Foreskin fibroblast (primary cell): ENCODE measurements at places on chromosomes 16 and 17.
A peak's percentile ranks its signal among the peaks of the same experiment; 100 is the strongest.

DNA sequence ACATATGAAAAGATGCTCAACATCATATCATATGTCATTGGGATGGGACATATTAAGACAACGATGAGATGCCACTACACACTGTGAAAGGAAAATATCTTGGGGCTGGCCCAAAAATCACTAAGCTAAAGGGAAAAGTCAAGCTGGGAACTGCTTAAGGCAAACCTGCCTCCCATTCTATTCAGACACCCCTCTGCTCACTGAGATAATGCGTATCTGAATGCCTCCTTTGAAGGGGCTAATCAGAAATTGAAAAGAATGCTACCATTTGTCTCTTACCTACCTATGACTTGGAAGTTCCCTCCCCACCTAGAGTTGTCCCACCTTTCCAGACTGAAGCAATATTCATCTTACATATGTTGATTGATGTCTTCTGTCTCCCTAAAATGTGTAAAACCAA lies 11.2 kb upstream of the TRIM25 start:
- no peak for DNase-seq

GRCh38 chr17:38563362-38564253 lies 42.1 kb downstream of the SRCIN1 start:
- DNase-seq, result no peak

- DNase-seq, result no peak
Measured at GRCh38 chr16:62194828-62195227, 158.6 kb upstream of the CDH8 start.

DNA sequence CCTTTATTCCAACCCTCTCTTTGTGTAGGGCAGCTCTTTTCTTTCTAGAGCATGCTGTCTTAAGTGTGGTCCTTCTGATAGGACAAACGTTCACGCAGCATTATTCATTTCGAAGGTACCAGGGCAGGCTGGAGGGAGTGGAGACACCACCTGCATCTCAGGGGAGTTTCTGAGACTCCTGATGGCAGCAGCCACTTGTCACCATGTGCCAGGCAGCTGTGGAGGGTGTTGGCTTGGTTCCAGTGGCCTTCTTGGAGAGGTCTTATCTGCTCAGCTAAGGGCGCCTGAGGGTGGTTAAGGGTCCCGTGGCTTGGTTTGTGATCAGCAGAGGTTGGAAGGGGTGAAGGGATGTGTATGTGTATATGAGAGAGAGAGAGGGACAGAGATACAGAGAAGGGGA lies 257.1 kb upstream of the EEF2KMT start:
- DNase-seq, result no peak

- DNase-seq, result no peak
Measured at GRCh38 chr16:11400076-11400475, 54.8 kb downstream of the RMI2 start.

DNA sequence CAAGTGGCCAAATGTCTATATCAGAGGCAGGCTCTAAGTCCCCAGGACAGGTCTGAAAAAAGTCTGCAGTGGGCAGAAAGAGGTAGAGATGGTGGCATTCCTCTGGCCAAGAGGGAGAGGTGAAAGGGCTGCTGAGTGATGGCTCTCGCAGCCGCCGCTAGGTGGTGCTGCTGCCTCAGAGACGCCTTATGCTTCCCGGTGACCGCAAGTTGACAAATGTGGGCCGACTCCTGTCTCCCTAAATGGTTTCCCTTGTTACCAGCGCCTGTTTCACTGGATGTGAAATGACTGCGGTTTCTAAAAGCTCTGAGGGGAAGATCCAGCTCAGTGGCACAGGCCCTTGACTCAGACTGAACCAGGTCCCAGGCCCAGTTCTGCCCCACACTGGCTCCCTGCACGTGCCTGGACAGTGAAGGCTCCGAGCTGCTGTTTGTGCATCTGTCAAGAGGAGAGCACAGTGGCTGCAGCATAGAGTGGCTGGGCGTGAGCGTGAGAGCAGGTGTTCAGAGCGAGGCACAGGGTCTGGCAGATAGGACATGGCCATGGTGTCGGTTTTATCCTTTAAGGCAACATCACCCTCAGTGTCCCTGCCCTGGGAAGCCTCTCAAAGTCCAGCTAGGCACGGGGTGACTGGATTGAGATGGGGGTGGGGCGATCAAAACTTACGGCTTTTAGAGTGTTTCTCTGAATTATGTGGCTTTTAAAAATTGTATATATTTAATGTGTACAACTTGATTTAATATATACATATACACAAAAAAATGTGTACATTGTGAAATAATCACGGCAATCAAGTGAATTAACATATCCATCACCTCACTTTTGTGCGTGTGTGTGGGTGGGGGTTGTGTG lies 19.9 kb downstream of the CLEC16A start:
- DNase-seq, result peak; percentile 93

- no peak for DNase-seq
Measured at GRCh38 chr16:67781565-67781921, 24.8 kb downstream of the RANBP10 start.

- DNase-seq, result no peak
Measured at GRCh38 chr16:64085296-64085695, 1036.6 kb downstream of the CDH11 start.

- DNase-seq, result no peak
Measured at GRCh38 chr17:76499267-76499667, 2.0 kb downstream of the RHBDF2 start.

GRCh38 chr17:28717578-28718332 lies at the start of gene RAB34:
Gene RAB34 (minus strand): TSS chr17:28717868. CDS start chr17:28717266, 602 bp downstream.
- DNase-seq, result peak; percentile 96

- DNase-seq, result no peak
Measured at GRCh38 chr17:20010936-20011335, 1.8 kb downstream of the SPECC1 start.

- no peak for DNase-seq
Measured at GRCh38 chr16:22670551-22671041, 143.4 kb upstream of the HS3ST2 start.

GRCh38 chr17:63752707-63753106 lies 11.1 kb upstream of the STRADA start:
- no peak for DNase-seq

DNA sequence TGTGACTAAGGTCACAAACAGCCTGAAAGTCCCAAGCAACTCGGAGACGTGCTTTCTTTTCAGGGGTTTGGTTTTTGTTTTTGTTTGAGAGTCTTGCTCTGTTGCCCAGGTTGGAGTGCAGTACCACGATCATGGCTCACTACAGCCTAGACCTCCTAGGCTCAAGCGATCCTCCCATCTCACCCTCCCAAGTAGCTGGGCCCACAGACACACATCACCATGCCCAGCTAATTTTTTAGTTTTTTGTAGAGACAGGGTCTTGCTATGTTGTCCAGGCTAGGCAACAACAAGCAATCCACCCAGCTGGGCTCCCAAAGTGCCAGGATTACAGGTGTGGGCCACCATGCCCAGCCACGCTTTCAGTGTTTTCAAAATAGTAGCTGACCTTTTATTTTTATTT lies 19.8 kb upstream of the GGA2 start:
- no peak for DNase-seq

- no peak for DNase-seq
Measured at GRCh38 chr16:24520983-24521382, 18.4 kb upstream of the RBBP6 start.

DNA sequence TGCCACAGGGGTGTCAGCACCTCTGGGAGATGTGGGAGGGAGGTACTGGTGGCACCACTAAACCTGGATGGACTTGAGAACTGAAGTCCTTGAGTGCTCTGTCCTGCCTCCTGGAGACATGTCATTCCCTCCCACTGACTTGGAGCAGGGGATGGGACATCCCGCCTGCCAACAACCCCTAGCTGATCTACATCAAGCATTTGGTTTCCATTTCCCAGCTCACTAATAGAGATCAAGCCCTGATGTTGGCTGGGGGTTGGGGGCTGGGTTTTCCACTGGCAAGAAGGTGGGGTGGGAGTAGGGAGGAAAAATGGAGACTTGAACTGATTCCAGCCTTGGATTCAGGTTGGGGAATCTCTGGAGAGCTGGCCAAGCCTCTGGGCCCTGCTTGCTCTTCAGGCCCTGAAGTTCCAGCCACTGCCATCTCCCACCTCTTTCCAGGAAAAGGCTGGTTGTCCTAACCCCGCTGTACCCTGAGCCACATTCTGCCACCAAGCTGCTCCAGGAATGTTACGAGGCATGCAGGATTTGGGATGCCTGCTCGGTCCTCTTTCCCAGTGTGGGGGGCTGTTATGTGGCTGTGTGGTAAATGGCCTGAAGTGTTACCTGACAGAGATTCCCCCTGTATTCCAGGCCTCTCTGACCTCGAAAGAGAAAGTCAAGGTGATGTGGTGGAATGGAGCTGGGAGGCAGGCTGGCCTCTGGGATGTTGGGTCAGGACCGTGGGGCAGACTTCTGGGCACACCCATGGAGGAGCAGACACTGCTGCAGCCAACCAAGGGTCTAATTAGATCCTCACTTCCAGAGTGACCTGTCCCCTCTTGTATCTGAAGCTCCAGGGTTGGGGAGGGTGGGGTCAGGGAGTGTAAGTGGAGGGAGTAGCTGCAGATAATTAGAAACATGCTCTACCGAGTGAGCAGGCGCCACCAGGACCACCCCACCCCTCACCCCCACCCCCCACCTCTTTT lies 16.7 kb downstream of the IGFBP4 start:
- DNase-seq, result peak; percentile 55

DNA sequence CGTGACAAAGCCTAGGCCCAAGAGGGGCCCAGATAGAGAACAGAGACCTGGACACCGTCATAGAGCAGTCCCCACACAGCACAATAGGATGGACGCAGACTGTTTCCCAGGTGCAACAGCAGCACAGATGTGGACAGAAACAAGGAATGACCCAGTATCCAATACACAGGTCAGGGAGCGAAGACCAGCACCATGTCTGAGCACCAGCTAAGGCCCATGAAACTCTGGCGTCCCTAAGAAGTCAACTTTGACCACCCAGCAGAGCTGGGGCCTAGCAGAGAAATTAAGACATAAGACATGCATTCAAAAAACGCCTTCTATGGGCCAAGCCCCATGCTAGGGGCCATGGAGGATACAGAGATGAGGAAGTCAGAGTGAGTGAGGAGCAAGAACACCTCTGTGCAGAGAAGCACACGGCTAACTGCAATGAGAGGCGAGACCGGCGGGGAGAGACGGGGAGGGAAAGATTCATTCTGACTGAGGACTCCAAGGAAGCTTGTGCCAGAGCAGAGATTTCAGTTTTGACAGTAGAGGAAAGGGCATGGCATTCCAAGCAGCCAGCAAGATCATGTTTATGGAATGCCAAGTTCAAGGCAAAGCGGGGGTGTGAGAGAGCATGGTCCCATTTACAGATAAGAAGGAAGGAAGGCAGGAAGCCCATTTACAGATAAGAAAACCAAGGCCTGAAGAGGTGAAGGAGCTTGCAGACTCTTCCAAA lies 50.8 kb downstream of the PITPNM3 start:
- DNase-seq, result peak; percentile 50

GRCh38 chr16:16578701-16579100 lies 199.8 kb downstream of the NPIPA7 start:
- no peak for DNase-seq

- DNase-seq, result peak; percentile 80
Measured at GRCh38 chr17:61285526-61286320, 113.9 kb upstream of the TBX2 start.

DNA sequence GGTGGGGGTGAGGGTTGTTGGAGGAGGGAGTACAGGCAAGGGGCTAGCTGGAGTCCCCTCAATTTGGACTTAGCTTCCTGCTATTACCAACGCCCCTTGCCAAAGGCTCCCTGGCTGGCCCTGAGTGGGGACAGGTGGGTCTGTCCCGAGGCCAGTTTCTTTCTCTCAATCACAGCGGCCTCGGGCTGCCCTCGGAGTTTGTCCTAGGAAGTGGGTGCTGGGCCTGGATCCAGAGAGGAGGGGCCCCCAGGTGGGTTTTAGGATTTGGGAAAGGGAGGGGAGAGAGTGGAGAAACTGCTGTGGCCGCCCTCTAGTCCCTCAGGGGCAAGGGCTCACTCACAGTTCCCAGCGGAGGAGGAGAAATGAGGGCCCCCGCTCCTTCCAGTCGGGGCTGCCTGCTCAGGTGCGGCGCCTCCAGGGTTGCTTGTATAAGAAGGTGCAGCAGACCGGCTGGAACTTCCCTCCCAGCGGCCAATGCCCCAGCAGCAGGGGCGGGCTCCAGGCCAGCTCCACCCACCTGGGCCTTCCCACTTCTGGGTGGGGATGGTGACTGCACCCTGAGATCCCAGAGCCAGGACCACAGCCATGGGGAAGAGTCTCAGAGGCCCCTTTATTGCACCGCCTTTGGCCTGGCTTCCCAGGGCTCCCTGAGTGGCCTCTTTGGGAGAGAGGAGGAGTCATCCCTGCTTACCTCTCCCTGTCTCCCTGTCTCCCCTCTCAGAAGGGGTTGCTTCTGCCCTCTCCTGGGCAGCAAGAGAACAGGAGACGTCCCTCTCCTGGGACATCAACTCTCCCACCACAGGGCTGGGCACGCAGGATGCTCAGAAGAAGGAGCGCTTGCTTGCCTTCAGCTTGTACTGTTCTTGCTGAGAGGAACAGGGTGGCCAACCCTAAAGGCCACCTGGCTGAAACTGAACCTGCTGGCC lies 112.0 kb upstream of the SMURF2 start:
- peak; percentile 76 for DNase-seq

DNA sequence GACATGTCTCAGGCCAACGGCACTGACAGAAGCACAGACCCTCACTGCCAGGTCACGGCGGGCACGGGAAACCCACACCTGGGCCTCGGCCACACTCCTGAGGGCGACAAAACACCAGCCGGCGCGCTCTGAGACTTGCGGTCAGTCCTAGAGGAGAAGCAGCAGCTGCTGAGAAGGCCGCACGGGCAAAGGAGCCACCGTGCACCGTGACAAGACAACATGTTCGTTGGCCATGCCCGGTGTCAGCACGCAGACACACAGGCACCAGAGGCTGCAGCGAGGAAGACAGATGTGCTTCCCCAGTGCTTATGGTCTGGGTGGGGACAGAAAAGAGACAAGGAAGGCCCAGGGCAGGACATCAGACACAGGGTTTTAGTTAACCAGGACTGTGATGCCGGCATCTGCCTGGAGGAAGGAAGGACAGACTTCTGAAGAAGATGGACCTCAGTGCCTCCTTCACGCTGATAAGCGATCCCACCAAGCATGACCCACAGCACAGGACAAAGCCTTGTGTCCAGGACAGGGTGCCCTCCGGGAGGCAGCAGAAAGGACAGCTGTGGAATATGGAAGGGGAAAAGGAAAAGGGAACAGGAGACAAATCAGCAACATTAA lies 84.0 kb downstream of the ANKRD11 start:
- no peak for DNase-seq

DNA sequence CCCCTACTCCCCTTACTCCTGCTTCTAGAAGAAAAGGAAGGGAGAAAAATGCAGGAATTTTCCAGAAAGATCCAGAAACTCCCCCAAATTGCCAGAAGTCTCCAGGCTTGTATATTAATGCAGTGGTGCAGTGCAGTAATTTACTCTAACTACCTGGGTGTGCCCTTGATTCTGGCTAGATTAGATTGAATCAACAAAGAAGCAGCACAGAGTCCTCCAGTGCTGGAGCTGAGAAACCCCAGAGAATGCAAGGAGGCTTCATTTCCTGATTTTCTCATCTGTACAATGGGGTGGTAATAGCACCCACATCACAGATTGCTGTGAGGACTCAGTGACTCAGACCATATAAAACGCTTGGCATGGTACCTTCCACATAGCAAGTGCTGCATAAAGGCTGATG lies 247.3 kb upstream of the RPL38 start:
- no peak for DNase-seq

- DNase-seq, result no peak
Measured at GRCh38 chr17:14135906-14136590, 66.7 kb downstream of the COX10 start.
